COR-L47 (cell line): ENCODE measurements at places on chromosomes 4 and X.

DNA sequence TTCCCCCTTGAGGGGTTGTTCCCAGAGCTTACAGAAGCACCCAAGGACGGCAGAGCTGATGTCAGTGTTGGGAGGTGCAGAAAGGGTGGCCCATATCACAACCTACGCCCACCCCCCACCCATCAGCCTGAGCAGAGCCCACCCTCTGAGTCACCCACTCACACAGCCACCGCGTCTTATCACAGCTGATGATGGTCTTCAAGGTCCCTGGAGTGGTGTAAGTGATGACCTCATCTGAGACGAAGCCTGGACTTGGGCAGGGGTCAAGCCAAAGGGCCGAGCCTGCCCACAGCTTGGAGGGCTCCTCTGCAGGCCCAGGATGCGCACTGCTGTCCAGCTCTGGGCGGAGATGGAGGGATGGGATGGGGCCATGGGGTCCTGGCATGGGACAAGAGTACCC, 3.0 kb upstream of the HTRA3 start:
- no peak for DNase-seq

GRCh38 chr4:113336556-113336955, 287.1 kb downstream of the ANK2 start:
- DNase-seq = no peak

DNA sequence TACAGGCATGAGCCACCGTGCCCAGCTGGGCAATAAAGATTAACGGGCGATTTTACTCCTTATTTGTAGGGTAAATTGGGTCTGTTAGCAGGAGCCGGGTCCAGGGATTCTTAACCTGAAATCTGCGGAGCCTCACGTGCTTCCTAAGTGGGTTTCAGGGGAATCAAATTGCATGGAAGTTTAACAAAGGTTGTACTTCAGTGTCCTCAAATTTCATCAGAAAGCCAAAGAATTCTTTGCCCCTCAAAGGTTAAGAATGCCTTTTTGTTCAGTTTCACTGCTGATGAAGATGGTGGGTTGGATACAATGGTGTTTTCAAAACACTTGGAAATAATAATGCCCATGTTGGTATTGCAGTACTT, 67.9 kb downstream of the AFF1 start:
- no peak for DNase-seq

DNA sequence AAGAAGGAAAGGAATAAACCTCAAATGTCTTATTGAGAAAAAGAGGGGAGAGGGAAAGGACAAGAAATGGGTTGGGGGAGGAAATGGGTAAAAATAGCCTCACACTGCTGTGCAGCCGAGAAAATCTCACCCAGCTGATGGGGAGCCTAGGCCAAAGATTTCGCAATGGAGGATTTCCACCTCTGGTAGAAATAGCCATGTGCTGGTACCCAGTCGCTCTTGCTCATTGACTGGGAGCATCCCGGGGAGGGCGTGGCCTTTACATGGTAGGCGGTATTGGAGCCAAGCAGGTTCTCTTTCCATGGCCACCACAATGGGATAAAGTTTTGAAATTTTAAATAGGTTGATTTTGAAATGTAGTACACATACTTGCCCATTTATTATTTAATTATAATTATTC, 255.1 kb upstream of the LDB2 start:
- DNase-seq = no peak

DNA sequence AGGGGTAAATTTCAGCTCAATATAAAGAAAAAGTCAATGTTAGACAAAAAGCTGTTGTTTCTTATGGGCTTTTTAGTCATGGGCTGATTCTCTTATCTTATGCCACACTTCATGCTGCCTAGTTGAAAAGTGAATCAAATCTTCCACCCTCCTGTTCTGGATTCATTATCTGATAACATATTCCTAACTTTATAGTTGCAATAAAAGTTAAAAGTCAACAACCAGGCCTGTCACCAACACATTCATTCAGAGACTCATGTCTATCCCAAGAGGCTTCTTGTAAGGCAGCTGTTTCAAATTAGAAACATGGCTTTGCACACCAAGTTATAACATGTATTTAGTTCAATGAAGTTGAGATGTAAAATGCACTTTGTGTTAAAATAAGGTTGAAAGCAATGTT, 243.8 kb downstream of the ADAMTS3 start:
- no peak for DNase-seq

GRCh38 chrX:45771114-45771513, 570.4 kb upstream of the DIPK2B start:
- no peak for DNase-seq

- no peak for DNase-seq
Measured at GRCh38 chrX:110462957-110463356, 104.3 kb downstream of the RTL9 start.

GRCh38 chr4:85681221-85681657, 206.3 kb downstream of the ARHGAP24 start:
- no peak for DNase-seq

DNA sequence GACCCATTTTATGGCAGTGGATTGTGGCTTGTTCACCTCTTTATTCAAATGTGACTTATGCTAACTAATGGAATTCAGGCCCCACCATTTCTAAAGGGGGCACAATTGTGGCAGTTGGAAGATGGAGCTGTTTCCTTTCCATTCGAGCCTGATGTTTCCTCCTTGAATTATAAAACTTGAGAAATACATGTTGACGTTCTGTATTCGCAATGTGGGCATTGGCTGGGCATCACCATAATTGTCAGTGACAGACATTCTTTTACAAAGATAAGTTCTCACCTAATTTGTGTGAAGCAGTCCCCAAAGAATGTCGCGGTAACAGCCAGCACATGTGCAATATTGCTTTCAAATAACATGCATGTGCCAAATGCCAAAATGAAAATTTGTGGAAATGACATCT, 1070.2 kb upstream of the TENM3 start:
- DNase-seq = no peak

- peak; percentile 29 for DNase-seq
Measured at GRCh38 chrX:110108381-110108821, 105.5 kb downstream of the TMEM164 start.

DNA sequence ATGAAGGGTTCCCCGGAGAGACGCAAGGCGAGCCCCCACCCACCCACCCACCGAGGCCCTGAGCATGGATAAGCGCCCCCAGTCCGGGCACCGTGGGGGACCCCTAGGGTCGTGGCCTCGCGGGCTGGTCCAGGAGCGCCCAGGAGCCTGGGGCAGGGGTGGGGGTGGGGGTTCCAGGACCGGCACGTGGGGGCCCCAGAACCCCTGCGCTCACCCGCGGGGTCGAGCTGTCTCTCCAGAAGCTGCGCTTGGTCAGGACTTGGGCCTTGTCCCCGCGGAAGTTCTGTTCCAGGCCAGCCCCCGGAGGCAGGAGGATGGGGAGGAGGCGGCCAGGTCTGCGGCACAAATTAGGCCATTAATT, 11.2 kb upstream of the SHOX start:
- DNase-seq = no peak

GRCh38 chrX:2224597-2225235, 276.1 kb downstream of the DHRSX start:
- no peak for DNase-seq

GRCh38 chr4:173507471-173508385, 22.3 kb downstream of the HAND2 start:
- no peak for DNase-seq

DNA sequence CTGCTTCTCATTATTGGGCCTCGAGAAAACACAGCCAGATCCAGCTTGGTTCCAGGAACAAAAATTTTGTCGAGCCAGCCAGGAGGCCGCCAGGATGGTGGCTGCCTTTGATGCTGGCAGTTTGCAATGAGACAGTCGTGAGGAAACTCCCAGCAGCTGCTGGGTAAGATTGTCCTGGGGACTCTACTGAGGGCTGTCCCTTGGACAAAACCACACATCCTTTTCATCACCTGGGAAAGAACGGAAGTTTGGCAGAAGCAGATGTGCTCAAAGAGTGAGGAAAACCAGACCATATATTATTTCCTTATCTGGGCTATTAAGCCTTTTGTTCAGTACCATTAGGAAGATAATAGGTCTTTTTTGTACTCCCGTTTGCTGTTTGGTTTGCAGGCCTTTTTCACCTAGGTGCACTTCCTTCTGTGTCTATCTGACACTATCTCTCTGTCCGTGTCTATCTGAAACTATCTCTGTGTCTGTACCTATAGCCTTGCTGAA, 13.4 kb upstream of the PAPSS1 start:
- DNase-seq = peak; percentile 48

DNA sequence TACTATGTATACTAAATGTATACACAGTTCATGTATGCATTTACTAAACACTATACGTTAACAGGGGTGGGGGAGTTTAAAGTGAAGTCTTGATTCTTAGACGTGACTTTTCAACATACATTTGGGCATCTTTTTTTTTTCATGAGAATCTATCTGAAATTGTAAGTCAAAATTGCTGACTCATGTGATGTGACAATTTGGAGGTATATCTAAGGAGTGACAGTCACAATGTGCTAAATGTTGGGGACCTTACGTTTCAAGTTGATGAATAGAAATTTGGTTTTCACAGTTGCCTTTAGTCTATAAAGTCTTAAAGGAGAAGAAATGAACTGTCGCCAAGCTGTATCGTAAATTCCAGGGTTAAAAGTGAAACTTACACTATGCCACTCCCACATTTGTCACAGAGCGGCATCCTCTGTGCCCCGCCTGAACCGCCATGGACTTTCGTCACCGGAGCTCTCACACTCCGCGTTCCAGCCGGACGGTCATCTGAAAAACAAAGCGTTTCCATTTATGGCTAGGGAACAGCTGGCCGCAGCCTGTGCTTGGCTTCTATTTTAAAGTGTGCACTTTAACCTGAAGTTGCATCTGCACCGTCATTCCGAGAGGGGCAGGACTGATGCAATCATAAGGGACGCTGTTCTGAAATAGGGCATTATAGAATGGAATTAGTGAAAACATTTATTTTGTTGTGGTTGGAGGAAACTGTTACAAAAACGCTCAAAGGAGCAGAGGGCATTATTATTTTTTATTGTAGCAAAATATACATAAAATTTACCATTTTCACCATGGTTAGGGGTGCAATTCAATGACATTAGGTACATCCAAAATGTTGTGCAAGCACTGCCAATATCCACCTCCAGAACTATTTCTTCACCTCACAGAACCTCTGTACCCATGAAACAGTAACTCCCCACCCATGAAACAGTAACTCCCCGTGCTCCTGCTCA, 30.9 kb downstream of the PDLIM3 start:
- no peak for DNase-seq

- no peak for DNase-seq
Measured at GRCh38 chrX:133983256-133983973, 2.0 kb downstream of the GPC3 start.

DNA sequence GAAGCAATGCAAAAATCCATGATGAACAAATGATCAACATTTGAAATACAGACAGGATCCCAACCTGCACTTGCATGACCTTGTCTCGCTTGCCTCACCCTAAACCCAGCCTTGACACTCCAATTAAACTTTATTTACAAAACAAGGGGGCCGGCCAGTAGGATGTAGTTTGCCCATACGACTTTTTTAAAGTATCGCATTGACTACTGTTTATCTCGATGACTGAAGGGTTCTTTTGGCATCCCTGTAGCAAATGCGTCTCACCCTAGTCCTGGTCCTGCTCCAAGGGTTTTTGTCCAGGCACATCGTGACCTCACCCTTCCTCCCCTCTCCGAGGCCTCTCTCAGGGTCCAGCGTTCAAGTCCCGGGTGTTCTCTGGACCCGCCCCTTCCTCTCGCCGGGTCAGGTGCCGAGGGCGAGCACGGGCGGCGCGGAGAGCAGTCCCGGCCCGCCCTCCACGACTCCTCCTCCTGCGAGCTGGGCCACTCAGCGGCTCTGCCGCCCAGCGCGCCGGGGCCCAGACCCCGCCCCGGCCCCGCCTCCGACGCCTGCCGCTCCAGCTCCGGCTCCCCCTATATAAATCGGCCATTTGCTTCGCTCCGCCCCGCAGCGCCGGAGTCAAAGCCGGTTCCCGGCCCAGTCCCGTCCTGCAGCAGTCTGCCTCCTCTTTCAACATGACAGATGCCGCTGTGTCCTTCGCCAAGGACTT, at the start of gene SLC25A5:
SLC25A5 (plus strand) TSS at position 603 of the 709 bp plus-strand sequence; CDS start at position 675, 72 bp downstream.
- DNase-seq = peak; percentile 63

GRCh38 chr4:94763500-94763899, 5.7 kb downstream of the BMPR1B start:
- DNase-seq = no peak

DNA sequence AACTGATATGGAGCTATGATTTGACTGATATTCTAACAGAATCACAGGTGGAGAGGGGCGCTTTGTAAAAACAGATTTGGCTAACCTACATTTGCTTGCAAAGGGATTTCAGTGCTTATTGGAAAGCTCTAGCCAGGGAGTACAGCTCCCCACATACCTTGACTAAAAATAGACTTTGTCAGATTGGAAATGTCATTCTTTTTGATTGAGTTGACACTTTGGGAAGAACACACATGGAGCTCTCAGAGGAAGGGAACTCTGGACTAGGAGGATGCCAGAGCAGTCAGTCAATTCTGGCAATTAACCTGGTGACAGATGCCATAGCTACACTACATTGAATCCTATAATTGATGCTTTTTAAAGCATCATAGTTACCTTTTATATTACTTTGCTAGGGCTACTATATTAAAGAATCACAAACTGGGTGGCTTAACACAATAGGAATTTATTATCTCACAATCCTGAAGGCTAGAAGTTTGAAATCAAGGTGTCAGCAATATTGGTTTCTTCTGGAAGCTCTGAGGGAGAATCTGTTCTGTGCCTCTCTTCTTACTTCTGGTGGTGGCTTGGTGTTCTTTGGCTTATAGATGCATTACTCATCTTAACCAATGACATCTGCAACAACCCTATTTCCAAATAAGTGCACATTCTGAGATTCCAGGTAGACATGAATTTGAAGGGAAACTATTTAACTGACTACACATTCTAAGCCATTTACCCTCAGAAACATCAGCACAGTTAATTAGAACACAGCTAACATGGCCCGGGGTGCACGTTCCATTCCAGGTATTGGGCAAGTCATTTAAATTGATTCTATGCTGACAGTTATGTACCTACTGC, 8.4 kb upstream of the HERC3 start:
- no peak for DNase-seq

- DNase-seq = no peak
Measured at GRCh38 chr4:13386405-13387107, 97.6 kb downstream of the RAB28 start.

GRCh38 chr4:37827030-37827685, 672 bp downstream of the PGM2 start:
- no peak for DNase-seq

DNA sequence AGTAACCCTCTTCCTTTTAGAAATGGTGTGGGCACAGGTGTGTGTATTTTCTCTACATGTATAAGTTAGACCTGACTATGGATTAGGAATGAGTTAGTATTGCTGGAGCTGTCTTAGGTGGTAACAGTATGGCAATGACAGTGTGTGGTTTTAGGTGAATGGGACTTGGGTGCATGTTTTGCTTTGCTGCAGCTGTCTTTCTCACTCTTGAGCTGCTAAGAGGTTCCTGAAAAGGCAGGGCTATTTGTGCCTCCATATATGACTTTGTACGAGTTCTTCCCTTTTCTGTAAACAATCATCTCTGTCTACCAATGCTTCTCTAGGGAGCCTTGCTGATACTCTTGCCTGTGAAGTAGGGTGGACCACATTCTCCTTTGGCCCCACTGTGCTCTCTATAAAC, 234.8 kb upstream of the HHIP start:
- no peak for DNase-seq

GRCh38 chr4:41199788-41200187, 14.6 kb downstream of the APBB2 start:
- DNase-seq = no peak

GRCh38 chrX:39907964-39908661, 189.6 kb downstream of the BCOR start:
- no peak for DNase-seq
